NCI-H748 treated with DMSO at 0.1 percent for 48 hours (cell line): ENCODE measurements at places on chromosomes 12 and 14.
A peak's percentile ranks its signal among the peaks of the same experiment; 100 is the strongest.

DNA sequence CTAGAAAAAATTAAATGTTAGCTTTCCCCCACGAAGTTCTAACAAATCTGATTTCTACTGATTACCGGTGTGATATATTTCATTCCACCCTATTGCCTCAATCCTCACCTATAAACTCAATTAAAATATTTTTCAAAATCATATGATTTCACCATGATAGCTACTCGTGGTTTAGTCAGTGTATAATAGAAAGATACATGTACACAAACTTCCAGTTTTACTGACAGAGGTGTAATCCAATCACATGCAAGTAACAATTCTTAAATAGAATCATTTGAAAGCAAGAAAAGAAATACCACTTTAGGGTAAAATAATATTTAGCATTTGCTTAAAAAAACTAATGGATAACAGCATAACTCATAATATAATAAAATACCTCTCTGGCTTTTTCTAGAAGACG, 55.0 kb upstream of the C12orf50 start:
- no peak for DNase-seq

- no peak for DNase-seq
Observed at GRCh38 chr12:31896514-31897039, 62.6 kb upstream of the RESF1 start.

GRCh38 chr12:26631846-26632245, 201.1 kb downstream of the ITPR2 start:
- DNase-seq = no peak

GRCh38 chr12:5432011-5432400, at the start of gene NTF3:
Gene NTF3, plus strand, starts transcription at chr12:5432108. Its CDS starts 217 bp downstream, at chr12:5432325.
- peak; percentile 27 for DNase-seq

- no peak for DNase-seq
Observed at GRCh38 chr12:66668311-66668710, 10.6 kb downstream of the GRIP1 start.

DNA sequence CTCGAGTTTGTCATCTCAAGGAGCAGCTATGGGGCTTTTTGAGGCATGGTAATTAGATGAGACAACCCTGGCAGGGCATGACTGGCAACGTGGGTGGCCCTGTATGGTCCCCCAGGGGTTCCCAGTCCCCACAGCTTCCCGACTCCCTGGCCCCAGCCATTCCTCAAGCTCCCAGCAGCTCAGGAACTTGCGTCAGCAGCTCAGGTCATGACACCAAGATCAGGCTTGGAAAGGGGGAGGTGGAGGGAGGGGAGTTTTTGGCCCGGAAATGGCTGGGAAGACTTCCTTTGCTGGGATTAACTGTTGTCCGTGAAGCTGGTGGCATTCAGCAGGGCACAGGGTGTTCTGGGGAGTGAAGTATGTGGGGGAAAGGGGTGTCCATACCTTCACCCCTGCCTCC, 10.4 kb upstream of the NRIP2 start:
- DNase-seq = no peak

GRCh38 chr12:26295001-26295400, 99.6 kb downstream of the SSPN start:
- DNase-seq = no peak

DNA sequence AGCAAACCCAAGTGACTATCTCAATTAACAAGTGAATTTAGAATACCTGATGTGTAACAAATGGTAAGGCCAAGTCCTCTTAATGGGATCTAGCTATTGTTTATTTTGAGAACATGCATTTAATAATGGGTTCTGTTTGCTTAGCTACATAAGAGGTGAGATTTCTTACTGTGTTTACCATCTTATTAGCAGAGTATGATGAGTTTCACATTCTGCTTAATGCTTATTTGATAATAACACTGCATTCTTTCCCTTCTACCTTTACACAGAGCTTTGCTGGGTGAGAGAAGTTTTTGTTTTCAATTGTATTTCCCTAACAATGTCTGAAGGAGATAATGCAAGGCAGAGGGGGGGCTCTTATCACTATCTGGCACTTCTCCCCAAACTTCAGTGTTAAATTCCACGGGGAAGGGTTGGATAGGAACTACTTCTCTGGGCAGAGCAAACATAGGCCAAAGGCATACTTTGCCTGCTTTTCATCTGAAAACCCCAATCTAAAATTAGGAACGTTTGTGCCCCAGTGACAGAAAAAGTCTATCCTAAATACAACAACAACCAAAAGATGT, 129.0 kb upstream of the ATXN7L3B start:
- no peak for DNase-seq

DNA sequence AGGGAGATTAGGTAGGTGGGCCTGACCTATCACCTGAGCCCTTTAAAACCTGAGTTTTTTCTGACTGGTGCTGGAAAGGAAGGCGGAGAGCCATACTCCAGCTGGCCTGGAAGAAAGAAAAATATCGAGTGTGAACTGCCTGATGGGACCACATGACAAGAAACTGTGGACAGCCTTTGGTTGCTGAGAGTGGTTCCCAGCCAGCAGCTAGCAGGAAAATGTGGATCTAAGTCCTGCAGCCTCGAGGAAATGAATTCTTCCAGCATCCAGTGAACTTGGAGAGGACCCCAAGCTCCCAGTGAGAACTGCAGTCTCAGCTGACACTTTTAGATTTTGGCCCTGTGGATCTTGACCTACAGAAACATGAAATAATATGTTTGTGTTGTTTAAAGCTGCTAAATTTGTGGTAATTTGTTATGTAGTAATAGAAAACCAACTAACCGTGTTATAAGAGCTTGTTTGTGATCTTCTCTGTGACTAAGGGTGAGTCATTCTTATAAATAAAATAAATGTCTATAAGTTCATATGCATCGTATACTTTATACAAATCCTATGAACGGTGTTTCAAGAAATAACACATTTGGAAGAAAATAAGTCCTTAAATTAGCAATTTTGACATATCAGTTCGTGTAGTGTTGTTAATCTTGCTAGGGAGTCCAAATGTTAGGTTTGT, 359.6 kb downstream of the BMP4 start:
- DNase-seq = no peak

DNA sequence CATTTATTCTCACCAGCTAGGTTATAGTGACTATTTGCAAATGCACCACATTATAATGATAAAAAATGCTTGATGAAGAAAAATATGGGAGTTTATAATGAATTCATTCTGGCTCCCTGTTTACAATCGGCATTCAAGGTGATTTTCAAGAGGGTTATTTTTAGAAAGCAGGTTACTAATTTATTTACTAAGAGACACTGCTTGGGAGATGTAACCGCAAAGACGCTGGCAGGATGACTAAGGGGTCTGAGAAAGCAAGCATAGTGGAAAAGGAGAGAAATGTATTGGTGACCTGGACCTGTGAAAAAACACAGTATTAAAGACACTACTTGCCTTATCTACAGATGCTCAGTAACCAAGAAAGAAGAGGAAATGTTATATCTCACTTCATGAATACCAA, 13.3 kb upstream of the PITPNM2 start:
- no peak for DNase-seq

DNA sequence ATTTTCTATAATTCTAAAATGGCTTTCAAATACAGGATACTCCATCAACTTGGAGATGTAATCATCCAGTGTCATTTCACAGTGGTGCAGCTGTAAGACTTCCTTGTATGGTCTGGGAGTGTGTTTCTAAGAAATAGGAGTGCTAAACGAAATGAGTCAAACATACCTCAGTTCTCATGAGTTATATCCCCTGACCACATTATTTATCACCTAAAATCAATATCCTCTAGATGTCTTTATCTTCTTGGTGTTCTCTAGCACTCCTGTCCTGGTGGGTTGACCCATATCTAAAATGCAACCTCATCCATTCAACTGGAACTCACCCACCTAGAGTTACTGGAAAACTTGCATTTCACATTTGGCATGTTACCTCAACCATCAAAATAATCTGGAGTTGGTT, 33.2 kb downstream of the TMEM30B start:
- DNase-seq = no peak

GRCh38 chr14:24274101-24274543, 2.7 kb upstream of the RABGGTA start:
- no peak for DNase-seq

GRCh38 chr14:80202888-80203562, 8.3 kb downstream of the DIO2 start:
- DNase-seq = no peak

GRCh38 chr12:4044101-4044500, 170.9 kb upstream of the PARP11 start:
- DNase-seq = no peak

DNA sequence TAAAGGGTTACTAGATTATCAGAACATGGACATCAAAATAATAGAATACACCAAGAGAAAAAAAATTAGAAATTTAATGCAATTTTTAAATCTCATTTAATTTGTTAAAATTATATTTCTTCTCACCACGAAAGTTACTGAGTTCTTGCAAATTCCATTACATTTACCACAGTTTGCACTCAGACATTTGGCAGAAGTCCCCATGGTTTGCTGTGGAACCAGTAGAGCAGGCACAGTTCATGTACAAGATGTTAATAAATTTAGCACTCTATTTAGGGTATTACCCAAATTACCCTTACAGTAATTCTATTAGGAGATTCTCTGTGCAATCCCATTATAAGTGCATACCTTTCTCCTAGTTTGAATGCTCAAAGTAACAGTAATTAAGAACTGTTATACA, 9.7 kb downstream of the SCN8A start:
- no peak for DNase-seq

- DNase-seq = no peak
Observed at GRCh38 chr12:105852951-105853350, 285.8 kb downstream of the NUAK1 start.

- no peak for DNase-seq
Observed at GRCh38 chr12:59904874-59905521, 309.2 kb downstream of the SLC16A7 start.

DNA sequence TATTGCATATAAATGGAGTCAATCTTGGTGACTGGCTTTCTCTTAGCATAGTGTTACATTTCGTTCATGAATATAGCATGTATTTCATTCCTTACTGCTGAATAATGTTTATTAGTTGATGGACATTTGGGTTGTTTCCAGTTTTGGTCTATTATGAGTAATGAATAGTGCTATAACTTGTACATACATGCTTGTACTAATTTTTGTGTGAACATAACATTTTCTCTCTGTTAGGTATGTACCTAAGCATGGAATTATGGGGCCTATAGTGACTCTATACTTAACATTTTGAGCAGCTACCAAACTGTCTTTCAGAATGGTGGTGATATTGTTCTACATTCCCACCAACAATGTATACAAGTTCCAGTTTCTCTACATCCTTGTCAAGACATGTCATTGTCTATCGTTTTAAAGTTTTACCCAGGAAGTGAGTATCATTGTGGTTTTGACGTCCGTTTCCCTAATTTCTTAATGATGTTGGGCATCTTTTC, 23.1 kb downstream of the ATP2A2 start:
- DNase-seq = no peak

GRCh38 chr14:99531251-99532096, 50.3 kb downstream of the CCNK start:
- no peak for DNase-seq
